HepG2 (cell line): ENCODE measurements at places on chromosomes 5 and 9.
A peak's percentile ranks its signal among the peaks of the same experiment; 100 is the strongest.

GRCh38 chr9:37191403-37192089 is 71.2 kb downstream of the ZCCHC7 start:
- DNase-seq, result no peak

DNA sequence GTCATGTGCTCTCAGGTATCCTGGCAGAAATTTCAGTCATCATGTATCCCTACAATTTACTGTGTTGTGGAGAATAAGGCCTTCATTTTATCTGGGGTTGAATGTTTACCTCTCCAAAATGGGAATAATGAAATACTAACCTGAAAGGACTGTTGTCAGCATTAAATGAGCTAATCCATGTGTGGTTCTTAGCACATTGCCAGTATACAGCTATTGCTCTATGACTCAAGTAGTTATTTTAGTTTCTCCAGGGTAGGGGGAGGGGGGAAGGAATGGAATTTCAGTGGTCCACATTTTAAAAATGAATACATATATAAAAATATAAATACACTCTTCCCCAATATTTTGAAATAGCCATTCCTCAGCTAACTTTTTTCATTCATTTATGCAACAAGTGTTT is 3.5 kb downstream of the PAM start:
- DNase-seq, result no peak

DNA sequence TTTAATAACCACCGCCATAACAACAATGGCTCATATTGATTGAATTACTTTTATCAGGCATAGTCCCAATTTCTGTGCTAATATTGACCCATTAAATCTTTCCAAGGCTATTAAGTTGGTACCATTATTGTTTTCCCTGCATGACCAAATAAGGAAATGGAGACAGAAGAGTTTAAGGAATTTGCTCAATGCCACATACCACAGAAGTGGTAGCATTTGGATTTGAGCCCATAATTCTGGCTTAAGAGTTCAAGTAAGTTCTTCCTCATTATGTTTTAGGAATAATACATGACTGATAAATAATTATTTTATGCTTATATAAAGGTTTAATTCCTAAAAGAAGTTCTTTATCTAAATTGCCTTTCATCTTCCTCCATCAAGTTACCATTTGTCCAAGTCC is 43.4 kb upstream of the HAPLN1 start:
- DNase-seq, result no peak

- peak; percentile 81 for DNase-seq
Measured at GRCh38 chr9:120710110-120710981, 3.9 kb downstream of the MEGF9 start.

- DNase-seq, result no peak
Measured at GRCh38 chr5:51746023-51746422, 362.8 kb downstream of the ISL1 start.
